ENCODE measurements at places on chromosomes 6 and 20.
A peak's percentile ranks its signal among the peaks of the same experiment; 100 is the strongest.

GRCh38 chr6:166611631-166612030, 15.4 kb downstream of the RPS6KA2 start:
- DNase-seq: no peak

DNA sequence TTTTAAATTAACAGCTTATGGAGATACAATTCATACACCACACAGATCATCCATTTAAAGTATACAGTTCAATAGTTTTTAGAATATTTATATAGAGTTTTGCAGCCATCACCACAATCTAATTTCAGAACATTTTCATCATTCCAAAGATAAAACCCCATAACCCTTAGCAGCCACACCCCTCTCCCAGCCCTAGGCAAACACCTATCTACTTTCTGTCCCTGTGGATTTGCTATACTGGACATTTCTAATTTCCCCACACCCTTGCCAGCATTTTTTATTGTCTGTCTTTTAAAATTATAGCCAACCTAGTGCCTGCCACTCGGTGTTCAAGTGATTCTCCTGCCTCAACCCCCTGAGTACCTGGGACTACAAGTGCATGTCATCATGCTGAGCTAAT, 23.0 kb upstream of the AKAP7 start:
- no peak for DNase-seq

- DNase-seq: no peak
Measured at GRCh38 chr20:61997891-61998290, 67.8 kb downstream of the TAF4 start.

DNA sequence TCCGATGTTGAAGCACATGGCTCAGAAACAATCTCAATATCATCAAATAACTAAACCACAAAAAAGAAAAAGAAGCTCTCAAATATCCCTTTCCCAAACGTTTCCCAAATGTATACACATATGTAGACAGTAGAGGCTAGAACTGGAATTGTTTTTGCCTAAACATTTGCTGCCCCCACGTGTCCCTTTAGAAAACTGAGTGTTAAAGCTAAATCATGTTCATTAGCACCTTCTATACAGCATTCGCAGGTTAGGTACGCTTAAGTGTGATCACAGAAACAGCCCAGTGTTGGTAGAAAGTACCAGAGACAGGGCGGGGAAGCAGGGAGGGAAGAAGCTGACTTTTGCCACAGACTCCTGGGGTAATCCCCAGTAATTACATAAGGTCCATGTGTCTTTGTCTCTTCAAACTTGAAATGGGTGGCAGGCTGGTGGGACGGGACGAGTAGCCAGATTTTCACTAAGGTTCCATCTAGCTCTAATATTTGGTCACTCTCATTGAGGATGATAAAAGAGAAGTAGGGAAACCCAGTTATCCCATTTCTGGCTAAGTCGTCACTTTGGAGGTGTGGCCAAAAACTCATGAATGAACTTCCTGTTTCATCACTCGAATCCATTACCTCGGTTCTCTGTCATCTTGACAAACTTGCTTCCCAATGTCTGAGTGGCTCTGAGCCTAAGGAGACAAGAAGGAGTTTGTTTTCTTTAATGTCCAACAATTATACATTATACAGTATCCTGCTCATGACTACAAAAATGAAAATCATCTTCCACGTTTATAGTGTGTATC, 15.0 kb upstream of the TFAP2A start:
- peak; percentile 10 for DNase-seq

DNA sequence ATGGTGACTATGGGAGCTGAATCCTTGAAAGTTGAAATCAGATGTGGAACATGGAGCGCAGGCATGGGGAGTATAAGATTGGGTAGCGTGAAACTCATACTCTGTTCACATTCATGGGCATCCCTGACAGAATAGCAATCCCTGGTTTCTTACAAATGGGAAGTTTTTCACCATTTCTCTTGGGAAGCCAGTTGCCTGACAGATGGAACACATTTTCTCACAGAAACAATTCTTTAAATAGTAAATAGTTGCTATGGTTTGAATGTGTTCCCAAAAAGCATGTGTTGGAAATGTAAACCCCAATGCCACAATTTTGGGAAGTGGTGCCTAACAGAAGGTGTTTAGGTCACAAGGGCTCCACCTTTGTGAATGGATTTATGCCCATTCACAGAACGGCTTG, 262.8 kb upstream of the HS3ST5 start:
- no peak for DNase-seq

- DNase-seq: no peak
Measured at GRCh38 chr6:85111481-85112011, 338.3 kb upstream of the NT5E start.

- no peak for DNase-seq
Measured at GRCh38 chr20:60139663-60140446, 181.6 kb downstream of the CDH26 start.

GRCh38 chr6:129454488-129454887, 255.5 kb downstream of the ARHGAP18 start:
- no peak for DNase-seq
